Sigmoid colon (tissue), 7 donors: ENCODE measurements at places on chromosomes 6 and 20. TPM values are rescaled to one million over a fixed set of nuclear protein-coding genes. Genes with fewer than 3 reads are reported as not detected.

DNA sequence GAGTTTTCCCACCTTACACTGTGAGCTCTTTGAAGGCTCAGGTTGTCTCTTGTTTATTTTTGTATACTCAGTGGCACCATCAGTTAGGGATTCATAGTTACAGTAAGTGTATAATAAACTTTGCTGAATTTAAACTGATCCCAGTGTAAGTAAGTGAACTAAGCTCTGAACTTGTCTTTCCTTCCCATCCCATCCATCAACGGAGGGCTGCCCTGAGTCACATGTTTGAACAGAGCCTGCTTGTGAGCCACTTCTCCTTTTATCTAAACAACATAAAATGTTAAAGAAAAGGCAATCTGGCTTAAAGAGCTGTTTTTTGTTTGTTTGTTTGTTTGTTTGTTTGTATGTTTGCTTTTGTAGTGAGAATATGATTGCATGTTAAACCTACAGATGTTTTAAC lies 185.7 kb upstream of the MARCKS start:
- peaks cover 11% of the 10 kb centered on the region for H3K4me1 ChIP-seq
- H3K36me3 ChIP-seq, result no peaks in the 10 kb centered on the region
- no peaks in the 10 kb centered on the region for H3K27me3 ChIP-seq
- H3K27ac ChIP-seq, result no peak overlapping the region

GRCh38 chr20:56423886-56424285 lies 11.8 kb downstream of the CASS4 start:
- H3K4me3 ChIP-seq, result no peak overlapping the region
- H3K27ac ChIP-seq, result no peak overlapping the region
- H3K36me3 ChIP-seq, result no peaks in the 10 kb centered on the region
- no peaks in the 10 kb centered on the region for H3K4me1 ChIP-seq
- H3K27me3 ChIP-seq, result no peaks in the 10 kb centered on the region

- no peak overlapping the region for H3K27ac ChIP-seq
- no peaks in the 10 kb centered on the region for H3K4me1 ChIP-seq
- no peaks in the 10 kb centered on the region for H3K36me3 ChIP-seq
- no peaks in the 10 kb centered on the region for H3K27me3 ChIP-seq
Observed at GRCh38 chr20:38791291-38791690, 14.2 kb upstream of the PPP1R16B start.

- no peaks in the 10 kb centered on the region for H3K36me3 ChIP-seq
- no peak for DNase-seq
- H3K27me3 ChIP-seq, result no peaks in the 10 kb centered on the region
- no peak overlapping the region for H3K27ac ChIP-seq
- H3K4me3 ChIP-seq, result no peak overlapping the region
- no peaks in the 10 kb centered on the region for H3K4me1 ChIP-seq
Observed at GRCh38 chr6:45084257-45084656, 243.9 kb upstream of the RUNX2 start.

GRCh38 chr6:66866801-66867200 lies 1159.8 kb upstream of the EYS start:
- H3K4me1 ChIP-seq, result no peaks in the 10 kb centered on the region
- no peaks in the 10 kb centered on the region for H3K36me3 ChIP-seq
- no peak overlapping the region for H3K27ac ChIP-seq
- no peak overlapping the region for H3K4me3 ChIP-seq
- H3K27me3 ChIP-seq, result no peaks in the 10 kb centered on the region

GRCh38 chr6:119110601-119111548 lies 32.4 kb upstream of the FAM184A start:
- H3K27ac ChIP-seq, result no peak overlapping the region
- no peaks in the 10 kb centered on the region for H3K36me3 ChIP-seq
- H3K27me3 ChIP-seq, result no peaks in the 10 kb centered on the region
- DNase-seq, result no peak

- H3K36me3 ChIP-seq, result no peaks in the 10 kb centered on the region
- DNase-seq, result no peak
- peak overlapping the region; percentile 60 for H3K27ac ChIP-seq
- no peaks in the 10 kb centered on the region for H3K27me3 ChIP-seq
- H3K4me3 ChIP-seq, result no peak overlapping the region
- peaks cover 22% of the 10 kb centered on the region for H3K4me1 ChIP-seq
Observed at GRCh38 chr6:2817903-2818443, 23.7 kb downstream of the SERPINB1 start.

DNA sequence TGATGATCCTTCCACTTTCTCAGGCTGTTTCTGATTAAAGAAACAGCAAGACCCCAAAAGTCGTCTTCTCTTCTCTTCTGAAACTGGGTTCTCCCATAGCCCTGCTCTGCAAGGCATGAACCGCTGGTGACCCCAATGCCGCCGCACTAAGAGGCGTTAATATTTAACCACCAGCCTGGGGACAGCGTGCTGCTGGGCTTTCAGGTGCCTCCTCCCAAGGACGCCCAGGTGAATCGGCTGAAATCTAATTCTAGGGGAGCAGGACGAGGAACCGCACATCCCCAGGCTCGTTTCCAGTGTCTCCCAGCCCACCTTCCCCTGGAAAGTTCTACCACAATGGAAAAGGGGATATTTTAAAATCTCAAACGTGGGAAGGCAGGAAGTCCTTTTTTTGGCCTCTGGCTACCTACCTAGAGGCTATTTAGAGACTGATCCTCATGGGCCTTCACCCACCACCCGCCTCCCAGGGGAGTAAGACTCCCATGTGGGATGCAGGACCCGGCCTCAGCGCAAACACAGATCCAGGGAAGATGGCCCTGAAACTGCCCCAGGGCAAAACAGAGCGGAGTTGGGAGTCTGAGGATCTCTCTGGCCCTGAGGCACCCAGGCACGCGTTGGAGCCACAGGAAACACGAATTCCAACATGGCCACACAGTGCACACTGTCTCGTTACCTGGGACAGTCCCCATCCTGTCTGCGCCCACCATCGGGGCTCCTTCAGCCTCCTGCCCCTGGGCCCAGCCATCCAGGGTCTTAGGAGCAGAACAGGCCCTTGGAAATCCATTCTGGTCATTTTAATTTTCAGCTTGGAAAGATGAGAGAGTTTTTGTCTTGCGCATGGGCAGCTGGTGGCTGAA lies 56.2 kb downstream of the BMP7 start:
- no peak overlapping the region for H3K27ac ChIP-seq
- no peaks in the 10 kb centered on the region for H3K36me3 ChIP-seq
- no peak for DNase-seq
- no peaks in the 10 kb centered on the region for H3K27me3 ChIP-seq

- H3K27me3 ChIP-seq, result no peaks in the 10 kb centered on the region
- no peak overlapping the region for H3K4me3 ChIP-seq
- H3K4me1 ChIP-seq, result no peaks in the 10 kb centered on the region
- no peak for DNase-seq
Observed at GRCh38 chr20:10007747-10008146, 27.0 kb upstream of the ANKEF1 start.

The HDGFL1 gene
- not detected for total RNA-seq

The PBOV1 gene
- total RNA-seq, result not detected

The OR2J3 gene
- total RNA-seq, result not detected

The APCDD1L gene
- 1.9 TPM for total RNA-seq

The IRF4 gene
- total RNA-seq, result 0.36 TPM

The PCK1 gene
- 0.33 TPM for total RNA-seq
